Hematopoietic multipotent progenitor cell (in vitro differentiated cells): ENCODE measurements at places on chromosomes 6 and 20. TPM values are rescaled to one million over a fixed set of nuclear protein-coding genes. Genes with fewer than 3 reads are reported as not detected.

- DNase-seq = no peak
Measured at GRCh38 chr6:41900861-41901260, 5.7 kb upstream of the USP49 start.

GRCh38 chr6:158328952-158329351 lies 16.7 kb downstream of the TULP4 start:
- no peak for DNase-seq

The TDRD6 gene
- total RNA-seq = under 0.01 TPM

GRCh38 chr6:134529921-134530320 lies 212.0 kb upstream of the SGK1 start:
- DNase-seq = no peak

The DEFB119 gene
- total RNA-seq = not detected

The CRISP3 gene
- under 0.01 TPM for total RNA-seq

The ARMH2 gene
- total RNA-seq = 0.54 TPM

- DNase-seq = no peak
Measured at GRCh38 chr6:14085176-14085787, 32.3 kb upstream of the CD83 start.

GRCh38 chr6:32271429-32271828 lies 47.6 kb upstream of the NOTCH4 start:
- DNase-seq = peak; percentile 5

- DNase-seq = no peak
Measured at GRCh38 chr6:20698675-20699074, 164.4 kb downstream of the CDKAL1 start.

DNA sequence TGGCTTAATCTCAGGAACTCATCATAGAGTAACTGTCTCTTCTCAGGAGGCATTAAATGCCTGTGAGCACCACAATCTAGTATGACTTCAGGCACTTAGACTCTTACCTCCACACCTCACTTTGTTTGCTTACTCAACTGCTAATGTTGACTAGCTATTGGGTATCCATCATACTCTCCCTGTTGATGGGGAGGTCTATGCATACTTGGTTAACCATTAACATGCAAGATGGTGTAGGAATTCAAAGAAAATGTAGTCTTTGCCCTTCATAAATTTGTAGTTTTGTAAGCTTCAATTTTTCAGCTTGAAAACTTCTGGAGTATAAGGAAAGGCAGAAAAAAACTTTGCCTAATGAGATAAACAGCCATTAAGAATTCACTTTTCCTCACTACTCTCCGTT lies 501.0 kb upstream of the MARCKS start:
- no peak for DNase-seq

- no peak for DNase-seq
Measured at GRCh38 chr6:79538106-79538971, 1.1 kb upstream of the LCA5 start.
